Ecto neural progenitor cell (in vitro differentiated cells): ENCODE measurements at places on chromosomes 6 and 20.

- no peak for DNase-seq
Measured at GRCh38 chr20:43722153-43722505, 4.7 kb downstream of the GTSF1L start.

DNA sequence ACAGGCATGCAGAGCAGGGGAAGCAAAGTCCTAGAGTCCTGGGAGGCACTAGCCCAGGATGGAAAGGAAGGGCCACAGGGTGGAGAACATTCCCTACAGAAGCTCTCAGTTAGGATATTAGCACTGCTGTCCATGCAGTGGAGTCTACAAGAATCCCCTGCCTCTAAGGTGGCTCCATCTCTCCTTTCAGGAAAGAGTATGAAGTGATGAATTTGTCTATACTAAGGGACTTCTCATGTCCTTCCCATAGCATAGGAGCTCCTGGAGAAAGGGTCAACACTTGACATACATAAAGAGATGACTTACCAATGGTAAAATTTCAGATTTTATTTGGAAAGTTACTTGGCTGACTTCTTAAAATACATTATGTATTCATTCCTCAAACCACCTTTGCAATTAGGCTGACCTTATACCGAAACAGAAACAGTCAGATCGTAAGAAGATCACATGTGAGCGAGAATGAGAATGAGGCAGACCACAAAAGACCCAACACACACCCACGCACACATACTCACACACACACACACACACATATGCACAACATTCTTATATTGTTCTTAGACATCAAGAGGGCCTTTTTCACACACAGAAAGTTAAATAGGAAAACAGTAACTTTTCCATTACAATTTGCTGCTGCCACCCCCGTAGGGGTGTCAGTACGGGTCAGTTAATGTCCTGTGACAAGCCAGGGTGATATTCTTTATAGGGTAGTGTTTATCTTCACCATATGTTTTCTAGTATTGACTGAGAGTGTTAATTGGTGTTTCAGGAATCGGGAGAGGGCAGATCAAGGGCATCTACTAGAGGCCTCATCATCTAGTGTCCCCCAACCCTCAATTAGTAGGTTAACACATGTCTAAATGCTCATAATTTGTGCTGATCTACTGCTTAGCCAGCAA lies 159.4 kb downstream of the FAXC start:
- DNase-seq: no peak

- DNase-seq: no peak
Measured at GRCh38 chr6:20936949-20937348, 402.7 kb downstream of the CDKAL1 start.

DNA sequence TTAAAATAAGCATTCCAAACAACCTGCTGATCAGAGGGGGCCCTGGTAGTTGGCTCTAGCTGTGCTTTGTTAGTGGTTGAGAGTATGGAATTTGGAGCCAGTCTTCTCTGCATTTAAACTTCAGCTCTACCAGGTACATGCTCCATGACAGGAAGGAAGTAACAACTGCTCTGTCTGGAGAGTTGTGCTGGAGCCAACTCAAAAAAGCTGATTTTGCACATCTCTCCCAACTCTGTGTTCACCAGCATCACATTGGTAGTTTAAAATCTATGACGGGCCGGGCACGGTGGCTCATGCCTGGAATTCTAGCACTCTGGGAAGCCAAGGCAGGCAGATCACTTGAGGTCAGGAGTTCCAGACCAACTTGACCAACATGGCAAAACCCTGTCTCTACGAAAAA lies 68.8 kb upstream of the BMP2 start:
- DNase-seq: no peak

DNA sequence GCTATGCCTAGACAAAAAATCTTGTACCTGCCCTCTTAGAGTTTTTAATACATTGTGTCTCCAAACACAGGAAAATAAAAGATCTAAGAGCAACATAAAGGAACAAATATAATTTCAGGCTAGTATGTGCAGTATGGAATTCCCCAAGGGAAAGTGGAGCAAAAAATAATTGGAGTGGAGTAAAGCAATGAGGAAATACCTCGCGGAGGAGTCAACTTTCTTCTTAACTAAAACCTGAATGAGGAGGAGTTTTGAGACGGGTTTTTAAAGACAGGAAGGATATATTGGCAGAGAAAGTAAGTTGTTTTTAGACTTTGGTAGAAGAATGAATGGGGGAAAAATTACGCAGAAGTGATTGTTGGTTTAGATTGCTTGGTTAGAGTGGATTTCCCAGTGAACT lies 14.0 kb downstream of the HIVEP1 start:
- no peak for DNase-seq

DNA sequence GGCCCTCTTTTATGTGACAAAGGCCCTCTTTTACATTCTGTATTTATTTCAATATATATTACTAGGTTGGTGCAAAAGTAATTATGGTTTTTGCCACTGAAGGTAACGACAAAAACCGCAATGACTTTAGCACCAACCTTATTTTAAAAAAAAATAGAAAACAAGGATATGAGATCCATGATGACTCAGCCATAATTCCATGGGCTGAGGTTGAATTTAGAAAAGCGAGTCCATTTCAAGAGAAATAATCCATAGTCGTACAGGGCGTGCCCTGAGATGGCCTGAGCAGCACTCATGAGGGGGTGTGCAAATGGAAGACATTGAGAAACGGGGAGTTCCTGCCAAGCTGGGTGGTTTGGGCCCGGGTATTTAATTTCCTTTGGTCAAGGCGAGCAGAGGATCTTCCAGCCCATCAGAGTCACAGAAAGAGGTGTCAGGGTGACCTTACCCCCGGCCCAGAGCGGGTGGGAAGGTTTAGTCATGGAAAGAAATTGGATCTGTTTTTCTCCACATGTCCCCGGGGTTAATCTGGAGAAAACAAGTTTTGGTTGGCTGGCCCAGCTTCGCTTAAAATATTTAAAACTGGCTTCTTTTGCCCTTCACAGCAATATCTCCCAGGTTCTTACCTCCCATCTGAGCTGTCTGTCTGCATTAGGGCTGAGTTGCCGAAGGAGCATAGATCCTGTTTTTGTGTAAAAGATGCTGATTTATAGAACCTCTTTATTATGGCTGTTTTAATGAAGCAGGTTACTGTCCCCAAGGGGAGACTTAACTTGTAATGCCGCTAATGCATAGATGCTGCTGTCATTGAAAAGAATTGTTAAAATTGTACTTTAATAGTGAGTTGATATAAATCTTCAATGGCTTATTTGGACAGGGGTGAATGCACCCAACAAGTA lies 255.6 kb downstream of the PREX1 start:
- no peak for DNase-seq

DNA sequence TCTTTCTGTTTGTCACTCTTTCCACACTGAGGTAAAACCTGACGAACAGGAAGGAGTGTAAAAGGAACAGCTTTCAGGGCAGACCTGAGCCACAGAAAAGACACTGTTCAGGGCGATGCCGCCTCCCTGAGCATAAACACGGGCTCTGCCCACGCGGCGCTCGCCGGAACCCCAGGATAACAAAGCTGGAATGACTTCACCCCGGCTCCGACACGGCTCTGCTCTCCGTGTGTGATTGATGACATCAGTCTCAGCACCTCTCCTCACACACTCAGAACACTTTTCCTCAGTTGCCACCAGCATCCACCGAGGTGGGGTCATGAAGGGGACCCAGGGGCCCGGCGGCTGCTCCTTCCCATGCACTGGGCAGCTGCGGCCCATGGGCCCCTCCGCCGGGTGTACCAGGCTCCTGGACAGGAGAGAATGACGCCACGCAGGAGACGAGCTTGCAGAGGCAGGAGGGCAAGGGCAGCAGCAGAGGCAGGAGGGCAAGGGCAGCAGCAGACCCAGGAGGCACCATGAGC lies 43.6 kb downstream of the DLL1 start:
- DNase-seq: no peak
